ENCODE measurements at places on chromosomes 13 and 19.
A peak's percentile ranks its signal among the peaks of the same experiment; 100 is the strongest.

- DNase-seq = no peak
Measured at GRCh38 chr13:113355621-113356020, 8.3 kb downstream of the GRTP1 start.

DNA sequence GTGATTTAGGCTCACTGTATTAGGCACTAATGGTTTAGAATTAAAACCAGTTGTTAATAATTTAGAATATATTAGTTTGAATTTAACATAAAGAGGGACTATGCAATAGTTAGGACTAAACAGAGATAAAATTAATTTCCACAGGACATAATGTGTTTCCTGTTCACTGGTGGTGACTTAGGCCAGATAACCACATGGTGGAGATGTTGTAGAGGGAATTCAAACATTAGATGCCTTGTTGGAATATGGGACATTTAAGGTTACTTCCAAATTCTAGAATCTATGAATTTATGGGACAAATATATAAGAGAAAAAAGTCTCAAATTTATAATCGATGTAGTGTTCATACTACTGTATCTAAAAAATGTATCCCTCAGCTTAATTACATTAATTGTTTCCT is 615.5 kb upstream of the KLHL1 start:
- peak; percentile 3 for DNase-seq

DNA sequence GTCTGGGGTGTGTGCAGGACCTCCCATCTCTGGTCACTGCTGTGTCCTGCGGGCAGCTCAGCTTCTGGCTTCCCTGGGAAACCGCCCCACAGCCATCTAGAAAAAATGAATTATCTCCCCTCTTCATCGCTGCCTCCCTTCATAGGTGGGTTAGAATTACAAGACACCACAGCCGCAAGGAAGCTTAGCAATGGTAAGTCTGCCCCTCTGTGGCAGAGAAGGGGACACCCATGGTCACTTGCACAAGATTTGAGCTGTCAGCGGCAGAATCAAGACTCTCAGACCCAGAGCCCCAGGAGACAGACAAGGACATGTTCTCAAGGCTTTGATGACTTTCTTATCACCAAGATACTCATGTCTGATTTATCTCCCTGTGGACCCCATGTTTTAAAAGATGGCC is 110.8 kb upstream of the PABPC3 start:
- DNase-seq = no peak

DNA sequence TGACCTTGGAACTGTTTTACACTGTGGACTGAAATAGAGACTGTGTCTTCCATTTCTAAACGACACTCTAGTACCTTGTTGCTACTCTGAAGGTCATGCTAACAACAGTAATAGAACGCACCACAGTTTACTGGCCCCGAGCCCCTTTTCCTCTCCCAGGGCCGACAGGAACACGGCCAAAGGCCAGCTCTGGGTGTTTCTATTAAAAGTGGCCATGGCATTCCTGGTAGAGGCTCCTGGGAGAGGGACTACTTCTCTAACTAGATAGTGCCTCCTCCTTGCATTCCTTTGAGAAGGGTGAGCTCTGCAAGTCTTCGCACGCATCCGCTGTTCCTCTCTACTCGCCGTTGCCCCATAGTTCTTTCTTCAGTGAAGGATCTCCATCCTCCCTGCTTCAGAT is 18.7 kb upstream of the SIAH3 start:
- no peak for DNase-seq

DNA sequence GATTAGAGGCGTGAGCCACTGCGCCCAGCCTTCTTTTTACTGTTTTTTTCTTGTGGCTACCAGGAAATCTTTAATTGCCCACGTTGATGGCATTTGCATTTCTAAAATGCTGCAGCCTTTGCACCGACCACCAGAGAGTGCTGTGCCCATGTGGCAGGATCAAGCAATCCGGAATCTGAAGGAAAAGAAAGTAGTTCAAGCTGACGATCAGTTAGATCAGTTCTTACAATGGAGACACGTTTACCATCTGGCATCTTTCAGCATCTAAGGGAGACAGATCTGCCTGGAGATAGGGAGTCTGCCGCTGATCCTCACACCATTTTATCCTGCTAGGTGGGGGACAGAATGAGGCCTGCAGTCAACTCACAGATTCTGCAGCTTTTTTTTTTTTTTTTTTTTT is 19.9 kb downstream of the TINCR start:
- DNase-seq = peak; percentile 82

DNA sequence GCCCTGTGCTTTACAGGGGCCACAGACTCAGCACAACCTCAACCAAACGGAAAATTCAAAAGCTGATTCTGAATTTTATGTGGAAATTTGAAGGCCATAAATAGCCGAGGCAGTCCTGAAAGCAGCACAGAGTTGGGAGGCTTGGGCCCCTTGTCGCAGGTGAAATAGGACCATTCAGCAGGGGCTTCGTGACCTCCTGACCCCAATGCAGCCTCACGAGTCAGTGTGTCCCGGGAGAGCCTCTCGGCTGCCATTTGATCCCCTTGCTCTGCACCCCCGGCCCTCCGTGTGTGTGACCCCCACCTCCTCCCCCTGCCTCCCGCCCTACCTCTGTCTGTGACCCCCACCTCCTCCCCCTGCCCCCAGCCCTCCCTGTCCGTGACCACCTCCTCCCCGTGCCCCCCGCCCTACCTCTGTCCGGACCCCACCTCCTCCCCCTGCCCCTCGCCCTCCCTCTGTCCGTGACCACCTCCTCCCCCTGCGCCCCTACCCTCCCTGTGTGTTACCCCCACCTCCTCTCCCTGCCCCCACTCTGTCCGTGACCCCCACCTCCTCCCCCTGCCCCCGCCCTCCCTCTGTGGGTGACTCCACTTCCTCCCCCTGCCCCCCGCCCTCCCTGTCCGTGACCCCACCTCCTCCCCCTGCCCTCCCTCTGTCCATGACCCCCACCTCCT is 41.7 kb upstream of the TFDP1 start:
- no peak for DNase-seq

DNA sequence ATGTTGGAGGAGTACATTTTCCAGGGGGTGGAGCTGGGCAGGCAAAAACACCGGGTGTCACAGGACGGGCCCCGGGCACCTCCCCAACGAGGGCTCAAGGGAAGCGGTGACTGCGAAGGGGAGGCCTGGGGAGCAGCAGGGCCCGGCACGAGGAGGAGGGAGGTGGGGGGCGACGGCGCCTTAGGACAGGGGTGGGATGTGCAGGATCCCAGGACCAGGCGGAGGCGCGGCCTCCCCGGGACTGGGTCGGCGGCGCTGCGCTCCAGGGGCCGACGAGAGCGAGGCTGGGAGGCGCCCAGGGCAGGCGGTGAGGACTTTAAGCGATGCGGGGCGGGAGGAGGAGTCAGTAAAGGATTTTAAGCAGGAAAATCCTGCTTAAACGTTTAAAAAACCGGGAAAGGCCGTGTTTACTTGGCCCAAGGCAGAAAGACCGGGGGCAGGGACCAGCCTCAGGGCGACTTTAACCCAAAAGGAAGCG is 427 bp downstream of the ZNF160 start:
- DNase-seq = no peak

- no peak for DNase-seq
Measured at GRCh38 chr19:5289060-5289990, 51.3 kb downstream of the PTPRS start.

GRCh38 chr19:11458236-11458900 is 22.5 kb downstream of the ELAVL3 start:
- DNase-seq = no peak

DNA sequence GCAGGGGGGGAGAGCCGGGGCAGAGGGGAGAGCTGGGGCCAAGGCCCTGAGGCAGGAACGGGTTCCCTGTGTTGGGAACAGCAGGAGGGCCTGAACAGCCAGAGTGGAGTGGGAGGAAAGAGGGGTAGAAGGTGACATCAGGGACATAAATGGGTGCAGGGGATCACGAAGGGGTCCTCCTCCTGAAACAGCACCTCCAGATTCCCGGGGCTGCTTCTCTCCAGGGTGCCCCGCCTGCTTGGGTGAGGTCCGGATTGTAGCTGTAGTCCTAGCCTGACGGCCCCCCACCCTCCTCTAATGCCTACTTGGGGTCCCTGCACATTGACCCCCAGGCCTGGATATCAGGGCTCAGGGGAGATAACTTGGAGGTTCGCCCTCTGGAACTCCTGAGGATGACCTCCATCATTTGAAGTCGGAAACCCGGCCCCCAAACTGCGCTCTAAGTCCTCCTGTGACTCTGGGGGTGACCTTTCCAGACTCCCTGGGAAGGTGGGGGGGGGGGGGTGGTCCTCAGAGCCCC is 473 bp upstream of the SCN1B start:
- DNase-seq = no peak

Data from COLO829 (cell line).